Mammary epithelial cell (primary cell): ENCODE measurements at places on chromosomes 12 and 14. TPM values are rescaled to one million over a fixed set of nuclear protein-coding genes. Genes with fewer than 3 reads are reported as not detected.

GRCh38 chr12:117645473-117645872 lies 284.0 kb upstream of the NOS1 start:
- DNase-seq = no peak

SRRM4 gene
- total RNA-seq = not detected in 2 replicates

ACRBP gene
- 0.51 TPM in 1 of 2 replicates, not detected in the other for total RNA-seq

GRCh38 chr12:47797441-47797840 lies 22.3 kb downstream of the HDAC7 start:
- no peak for DNase-seq

DNA sequence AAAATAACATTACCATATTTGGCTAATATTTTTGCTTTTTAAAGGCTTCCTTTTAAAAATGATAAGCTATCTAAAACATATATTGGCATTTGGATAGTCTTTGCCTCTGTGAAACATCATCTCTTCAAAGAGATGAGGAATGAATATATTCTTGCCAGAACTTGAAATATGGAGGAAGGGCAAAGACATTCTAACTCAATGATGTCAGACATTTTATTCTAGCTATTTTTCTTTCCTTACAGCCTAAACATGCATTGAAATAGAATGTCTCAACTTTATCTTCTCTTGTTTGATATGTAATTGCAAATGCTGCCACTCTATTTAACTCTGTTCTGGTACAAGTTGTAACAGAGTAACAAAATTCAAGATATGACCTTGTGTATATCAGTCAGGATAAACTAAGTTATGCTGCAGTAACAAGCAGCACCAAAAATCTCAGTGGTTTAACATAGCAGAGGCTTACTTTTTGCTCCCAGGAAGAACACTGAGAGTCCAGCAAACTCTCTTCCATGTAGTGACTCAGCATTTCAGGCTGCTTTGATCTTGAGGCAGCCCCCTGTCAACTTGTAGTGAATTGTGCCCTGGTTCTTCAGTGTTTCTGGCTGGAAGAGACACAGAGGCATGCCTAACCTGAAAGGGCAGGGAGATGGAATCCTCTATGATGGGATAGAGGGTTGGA lies 11.0 kb downstream of the IRAK3 start:
- no peak for DNase-seq

DNA sequence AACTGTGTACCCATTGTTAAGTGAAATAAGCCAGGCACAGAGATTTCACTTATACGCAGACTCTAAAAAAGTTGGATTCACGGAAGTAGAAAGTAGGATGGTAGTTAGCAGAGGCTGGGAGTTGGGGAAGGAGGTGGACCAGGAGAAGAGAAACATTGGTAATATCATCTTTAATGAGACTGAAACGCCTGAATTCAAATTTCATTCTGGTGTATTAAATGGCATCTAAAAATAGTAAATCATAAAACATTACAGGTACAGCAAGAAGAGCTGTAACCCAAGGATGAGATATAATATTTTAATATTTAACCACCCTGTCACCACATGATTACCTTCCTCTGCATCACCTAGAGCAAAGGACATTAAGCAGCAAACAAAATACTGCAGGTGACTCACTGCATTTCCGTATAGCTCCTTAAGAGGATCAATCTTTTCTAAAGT lies 99.4 kb downstream of the EPS8 start:
- DNase-seq = peak; percentile 8

SYT1 gene
- 13.7 TPM for total RNA-seq

DNA sequence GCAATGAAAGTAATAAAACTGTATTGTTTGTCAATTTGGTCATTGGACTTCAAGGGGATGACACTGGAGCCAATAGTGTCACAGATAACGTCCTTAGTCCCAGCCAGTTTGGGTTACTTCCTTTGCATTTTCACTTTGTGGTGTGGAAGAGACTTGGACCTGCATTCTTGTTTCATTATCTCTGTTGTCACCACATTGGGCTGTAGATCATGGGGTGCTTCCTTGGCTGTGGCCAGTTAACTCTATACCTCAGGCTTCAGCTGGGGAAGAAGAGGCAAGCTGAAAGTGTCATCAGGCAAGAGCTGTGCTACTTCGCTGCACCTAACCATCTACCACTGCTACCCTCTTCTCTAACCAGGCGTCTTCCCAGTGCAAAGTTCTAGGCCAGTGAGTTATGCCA lies 15.1 kb upstream of the CISTR start:
- DNase-seq = no peak

DNA sequence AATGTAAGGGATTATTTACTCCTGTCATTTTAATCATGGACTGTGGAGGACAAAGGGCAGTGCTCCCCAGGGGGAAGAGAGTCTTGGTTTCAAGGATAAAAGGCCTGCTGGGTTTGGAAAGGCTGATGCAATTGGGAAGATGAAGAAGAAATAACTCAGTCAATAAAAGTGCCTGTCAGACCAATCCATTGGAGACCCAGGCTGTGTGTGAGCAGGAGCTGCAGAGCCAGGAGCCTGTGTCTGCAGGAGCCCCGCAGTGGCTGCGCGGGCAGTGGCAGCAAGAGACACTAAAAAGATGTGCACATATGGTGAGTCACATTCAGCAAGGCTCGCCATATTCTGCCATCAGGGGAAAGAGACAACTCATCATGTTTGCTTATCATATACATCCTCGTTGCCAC lies 90.4 kb downstream of the CRACR2A start:
- peak; percentile 9 for DNase-seq

CLEC4E gene
- not detected in 2 replicates for total RNA-seq

PMEL gene
- total RNA-seq = 0.75 and 1.9 TPM in 2 replicates

DNA sequence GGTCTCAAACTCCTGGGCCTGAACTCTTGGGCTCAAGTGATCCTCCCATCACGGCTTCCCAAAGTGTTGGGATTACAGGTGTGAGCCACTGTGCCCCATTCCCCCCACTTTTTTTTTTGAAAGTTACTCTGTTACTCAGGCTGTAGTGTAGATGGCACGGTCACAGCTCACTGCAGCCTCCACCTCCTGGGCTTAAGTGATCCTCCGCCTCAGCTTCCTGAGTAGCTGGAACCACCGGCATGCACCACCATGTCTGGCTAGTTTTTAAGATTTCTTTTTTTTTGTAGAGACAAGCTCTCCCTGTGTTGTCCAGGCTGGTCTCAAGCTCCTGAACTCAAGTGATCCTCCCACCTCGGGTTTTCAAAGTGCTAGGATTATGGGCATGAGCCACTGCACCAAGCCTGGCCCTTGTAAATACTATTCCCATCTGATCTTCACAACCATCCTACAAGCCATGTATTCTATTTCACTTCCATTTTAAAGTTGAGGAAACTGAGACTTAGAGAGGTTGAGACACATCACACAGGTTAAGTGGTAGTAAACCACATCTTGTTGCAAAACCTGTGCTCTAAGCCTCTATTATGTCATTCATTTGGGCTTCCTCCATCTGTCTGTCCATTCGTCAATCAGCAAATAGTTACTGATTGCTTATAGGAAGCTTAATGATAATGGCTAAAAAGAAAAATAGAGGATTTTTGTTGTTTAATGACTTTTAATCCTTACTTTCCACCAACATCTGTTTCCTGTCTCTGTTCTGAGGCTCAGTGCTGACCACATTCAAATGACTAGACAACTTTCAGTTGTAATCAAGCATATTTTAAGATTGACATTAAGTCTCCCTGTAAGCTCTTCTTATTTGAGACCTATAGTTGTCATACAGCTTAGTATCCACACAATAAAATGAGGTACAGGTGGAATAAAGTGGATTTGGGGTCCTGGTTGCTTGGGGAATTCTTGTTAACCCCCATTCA lies 9.2 kb downstream of the ASCL4 start:
- DNase-seq = no peak

DNA sequence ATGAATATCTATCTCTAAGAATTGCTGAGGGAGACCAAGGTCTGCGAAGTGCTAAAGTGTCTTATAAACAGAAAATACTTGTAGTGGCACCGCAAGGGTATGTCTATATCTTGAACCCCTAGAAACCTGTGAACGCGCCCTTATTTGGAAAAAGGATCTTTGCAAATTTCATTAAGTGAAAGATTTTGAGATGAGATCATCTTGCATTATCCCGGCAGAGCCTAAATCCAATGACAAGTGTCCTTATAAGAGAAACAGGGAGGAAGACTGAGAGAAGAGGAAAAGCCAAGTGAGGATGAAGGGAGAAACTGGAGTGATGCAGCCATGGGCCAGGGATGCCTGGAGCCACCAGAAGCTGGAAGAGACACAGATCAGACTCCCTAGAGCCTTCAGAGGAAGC lies 27.7 kb downstream of the RBM19 start:
- DNase-seq = no peak

FGF23 gene
- not detected for total RNA-seq

DNA sequence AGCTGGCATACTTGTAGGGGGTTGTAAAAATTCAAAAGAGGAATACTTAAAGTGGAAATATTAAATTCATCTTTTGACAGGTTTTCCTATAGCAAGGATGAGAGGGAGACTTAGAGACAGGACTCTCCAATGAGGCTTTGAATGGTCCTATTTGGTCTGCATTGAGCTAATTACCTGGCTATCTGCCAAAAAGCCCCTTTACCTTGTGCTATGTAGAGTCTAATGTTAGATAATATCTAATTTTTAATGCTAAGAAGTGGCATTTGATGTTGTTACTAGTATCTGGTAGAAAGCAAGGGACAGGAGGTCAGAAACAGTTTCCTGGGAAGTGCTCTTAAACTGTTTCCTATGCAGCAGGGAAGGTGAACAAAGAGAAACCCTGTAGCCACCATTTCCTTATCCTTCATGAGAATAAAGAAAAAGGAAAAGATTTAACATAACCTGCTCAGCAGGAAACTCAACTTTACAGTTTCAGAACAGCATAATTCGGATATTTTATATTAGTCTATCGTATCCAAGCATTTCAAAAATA lies 550.0 kb downstream of the SOX5 start:
- DNase-seq = no peak

- DNase-seq = no peak
Observed at GRCh38 chr12:6653342-6653741, 6.1 kb upstream of the ACRBP start.
